Heart right ventricle (tissue), 16 donors: ENCODE measurements at places on chromosomes 1 and 21. TPM values are rescaled to one million over a fixed set of nuclear protein-coding genes. Genes with fewer than 3 reads are reported as not detected.

Gene SERINC2
- total RNA-seq, result 2.6 TPM

Gene PIGR
- not detected for total RNA-seq

Gene SPRR2F
- total RNA-seq, result not detected

Gene ZMYND12
- total RNA-seq, result 5.9 TPM

Gene AMY2A
- total RNA-seq, result 1.0 TPM

Gene FCRLB
- total RNA-seq, result 0.27 TPM

Gene POU3F1
- not detected for total RNA-seq

Gene ZSWIM5
- 1.4 TPM for total RNA-seq

Gene H6PD
- 22.3 TPM for total RNA-seq
